ENCODE measurements at places on chromosomes 2 and 18. TPM values are rescaled to one million over a fixed set of nuclear protein-coding genes. Genes with fewer than 3 reads are reported as not detected.

C2orf78 gene
- not detected for total RNA-seq

POU3F3 gene
- not detected for total RNA-seq

MARCHF4 gene
- total RNA-seq, result 1.5 TPM

TACR1 gene
- total RNA-seq, result not detected

TRABD2A gene
- 17.5 TPM for total RNA-seq

GDF7 gene
- total RNA-seq, result not detected

CPO gene
- total RNA-seq, result 0.17 TPM

DNAH6 gene
- 0.58 TPM for total RNA-seq

KIF3C gene
- 11.3 TPM for total RNA-seq

ADAM23 gene
- total RNA-seq, result 10.6 TPM

INPP1 gene
- 10.1 TPM for total RNA-seq

FBXO48 gene
- total RNA-seq, result 0.29 TPM

MLPH gene
- total RNA-seq, result 18.0 TPM

RBMS1 gene
- total RNA-seq, result 87.0 TPM

Data from smooth muscle cell of trachea (primary cell).